ENCODE measurements at places on chromosomes 4 and X.

- DNase-seq: no peak
Observed at GRCh38 chr4:151887031-151887815, 126.4 kb upstream of the GATB start.

- DNase-seq: no peak
Observed at GRCh38 chrX:97168646-97169045, 284.9 kb downstream of the RPA4 start.

DNA sequence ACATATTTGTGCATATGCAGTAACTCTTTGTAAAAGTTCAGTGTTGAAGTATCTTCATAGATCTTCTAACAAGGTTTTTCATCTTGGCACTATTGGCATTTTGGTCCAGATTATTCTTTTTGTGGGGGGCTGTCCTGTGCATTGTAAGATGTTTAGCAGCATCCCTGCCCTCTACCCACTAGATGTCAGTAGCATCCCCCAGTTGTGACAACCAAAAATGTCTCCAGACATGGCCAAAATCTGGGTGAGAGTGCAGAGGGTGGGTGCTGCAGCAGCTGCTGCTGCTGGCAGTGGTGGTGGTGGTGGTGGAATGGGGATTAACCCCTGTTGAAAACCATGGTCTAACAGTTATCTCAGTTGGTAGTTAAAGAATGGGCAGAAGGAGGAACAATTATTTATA lies 370.0 kb downstream of the GPAT3 start:
- peak; percentile 53 for DNase-seq

DNA sequence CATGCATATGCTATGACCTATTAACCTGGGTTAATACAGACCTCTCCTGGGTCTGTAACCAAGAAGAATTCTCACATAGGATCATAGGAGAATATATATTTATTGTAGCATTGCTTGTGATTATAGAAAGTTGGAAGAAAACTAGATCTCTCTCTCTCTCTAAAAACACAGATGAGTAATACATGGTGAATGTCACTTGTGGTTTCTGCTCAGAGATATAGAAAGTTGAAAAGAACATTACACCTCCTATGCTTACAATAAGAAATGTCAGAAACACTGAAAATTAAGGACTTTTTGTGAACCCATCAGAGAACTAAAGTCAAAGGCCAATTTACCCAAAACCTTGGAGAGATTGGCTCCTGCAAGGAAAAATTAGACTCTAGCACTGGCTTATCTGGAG lies 1389.5 kb downstream of the FAM133A start:
- no peak for DNase-seq

GRCh38 chrX:150254909-150255308 lies 108.2 kb upstream of the MAMLD1 start:
- DNase-seq: no peak
